ENCODE measurements at places on chromosomes 16 and 17.

DNA sequence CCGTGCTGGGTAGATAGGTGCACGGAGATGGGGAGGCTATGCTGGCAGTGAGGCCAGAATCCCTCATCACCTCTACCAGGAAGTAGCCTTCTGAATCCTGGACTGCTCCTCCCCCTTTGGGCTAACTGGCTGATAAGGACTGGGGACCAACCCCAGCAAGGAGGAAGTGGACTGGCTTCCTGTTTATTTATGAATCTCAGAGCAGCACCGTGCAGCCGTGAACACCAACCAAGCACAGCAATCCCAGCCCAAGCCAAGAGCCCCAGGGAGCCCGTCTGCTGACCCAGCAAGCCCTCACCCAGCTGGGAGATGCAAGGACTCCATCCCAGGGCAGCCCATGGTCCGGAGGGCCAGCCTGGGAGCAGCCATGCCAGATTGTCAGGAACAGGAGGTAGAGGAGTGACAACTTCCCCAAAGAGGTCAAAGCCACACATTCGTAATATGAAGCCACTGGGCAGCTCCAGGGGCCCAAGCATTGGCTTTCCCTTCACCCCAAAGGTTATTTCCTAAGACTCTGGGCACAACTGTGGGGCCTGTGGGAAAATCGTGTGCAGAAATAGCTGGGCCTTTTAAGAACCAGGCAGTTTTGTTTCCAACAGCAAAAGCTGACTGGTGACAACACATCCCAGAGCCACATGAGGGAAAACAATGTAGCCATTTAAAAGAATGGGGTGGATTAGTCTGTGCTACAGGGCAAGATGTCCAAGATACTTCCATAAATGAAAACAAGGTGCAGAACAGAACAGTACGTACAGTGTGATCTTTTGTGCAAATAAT lies 23.9 kb downstream of the PHB1 start:
- no peak for DNase-seq

GRCh38 chr17:53150101-53150698 lies 672.5 kb upstream of the KIF2B start:
- DNase-seq = no peak

GRCh38 chr17:82403662-82404660 lies 14.2 kb upstream of the HEXD start:
- DNase-seq = no peak

GRCh38 chr17:11324846-11325420 lies 83.9 kb downstream of the SHISA6 start:
- DNase-seq = no peak

GRCh38 chr17:50177476-50177875 lies 11.7 kb downstream of the SGCA start:
- no peak for DNase-seq

- DNase-seq = no peak
Observed at GRCh38 chr17:39715375-39716072, 14.8 kb downstream of the MIEN1 start.

Measured in stimulated activated CD8-positive, alpha-beta memory T cell treated with anti-CD3 and anti-CD28 coated beads, Interleukin-4, amount 100 ng/mL, for 4 hours (primary cell).